Kidney epithelial cell (primary cell): ENCODE measurements at places on chromosomes 3 and 15. TPM values are rescaled to one million over a fixed set of nuclear protein-coding genes. Genes with fewer than 3 reads are reported as not detected.
A peak's percentile ranks its signal among the peaks of the same experiment; 100 is the strongest.

DNA sequence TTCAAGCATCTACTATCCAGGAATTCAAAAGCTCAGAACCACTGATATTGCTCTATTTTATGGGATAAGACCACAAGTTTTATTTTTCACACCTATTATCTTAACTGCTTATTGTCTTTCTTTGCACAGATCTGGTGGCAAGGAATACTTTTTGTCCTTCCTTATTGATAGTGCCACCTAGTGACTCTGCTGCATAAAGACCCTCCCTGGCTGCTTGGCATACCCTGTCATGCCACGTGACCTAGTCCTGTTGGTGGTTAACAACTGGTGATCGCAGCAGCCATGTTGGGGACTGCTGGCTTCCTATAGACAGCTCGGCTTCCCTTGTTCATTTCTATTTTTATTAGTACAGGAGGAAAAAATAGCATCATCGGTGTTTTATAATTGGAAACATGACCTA, 236.3 kb downstream of the MEX3B start:
- DNase-seq = no peak

GRCh38 chr3:71528816-71529215, 54.7 kb downstream of the FOXP1 start:
- no peak for DNase-seq

GRAMD2A gene
- 0.89 and 2.4 TPM in 2 replicates for total RNA-seq

- DNase-seq = no peak
Observed at GRCh38 chr3:16849795-16850194, 35.0 kb upstream of the PLCL2 start.

GRCh38 chr3:149004622-149005021, 13.3 kb downstream of the GYG1 start:
- peak; percentile 60 for DNase-seq

- no peak for DNase-seq
Observed at GRCh38 chr3:71926262-71926600, 141.3 kb upstream of the PROK2 start.

- DNase-seq = no peak
Observed at GRCh38 chr15:31792611-31793199, 237.6 kb upstream of the CHRNA7 start.

DNA sequence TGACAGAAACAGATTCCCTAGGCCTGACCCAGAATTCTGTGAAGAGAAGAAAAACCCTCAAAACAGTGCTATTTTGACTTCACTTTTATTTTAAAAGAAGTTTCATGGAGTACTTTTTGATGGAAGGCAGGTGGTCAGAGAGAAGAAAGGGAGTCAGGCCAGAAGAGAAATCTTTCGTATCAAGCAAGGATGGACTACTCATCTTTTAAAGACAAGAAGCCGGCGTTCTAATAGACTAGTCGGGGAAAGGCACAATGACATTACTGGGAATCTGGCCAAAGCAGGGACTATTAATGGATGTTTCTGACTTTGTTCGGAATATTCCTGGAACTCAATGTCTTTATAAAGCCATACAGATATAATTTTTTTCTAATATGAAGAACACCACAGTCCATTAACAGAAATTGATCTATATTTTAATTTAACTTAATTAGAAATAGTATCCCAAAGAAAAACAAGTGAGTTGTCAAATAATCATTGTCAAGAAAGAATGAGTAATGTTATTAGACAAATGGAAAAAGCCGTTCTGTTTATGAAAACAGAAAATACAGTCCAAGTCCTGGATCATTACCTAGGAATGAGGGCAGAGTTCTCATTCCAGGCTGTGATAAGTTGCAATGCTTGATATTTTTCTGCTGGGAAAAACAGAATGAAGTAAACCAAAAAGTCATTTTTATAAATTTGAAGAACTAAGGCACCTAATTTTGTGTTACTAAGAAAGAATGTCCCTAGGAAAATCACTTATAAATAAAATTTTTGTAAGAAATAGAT, 23.7 kb upstream of the PCOLCE2 start:
- DNase-seq = no peak

DNA sequence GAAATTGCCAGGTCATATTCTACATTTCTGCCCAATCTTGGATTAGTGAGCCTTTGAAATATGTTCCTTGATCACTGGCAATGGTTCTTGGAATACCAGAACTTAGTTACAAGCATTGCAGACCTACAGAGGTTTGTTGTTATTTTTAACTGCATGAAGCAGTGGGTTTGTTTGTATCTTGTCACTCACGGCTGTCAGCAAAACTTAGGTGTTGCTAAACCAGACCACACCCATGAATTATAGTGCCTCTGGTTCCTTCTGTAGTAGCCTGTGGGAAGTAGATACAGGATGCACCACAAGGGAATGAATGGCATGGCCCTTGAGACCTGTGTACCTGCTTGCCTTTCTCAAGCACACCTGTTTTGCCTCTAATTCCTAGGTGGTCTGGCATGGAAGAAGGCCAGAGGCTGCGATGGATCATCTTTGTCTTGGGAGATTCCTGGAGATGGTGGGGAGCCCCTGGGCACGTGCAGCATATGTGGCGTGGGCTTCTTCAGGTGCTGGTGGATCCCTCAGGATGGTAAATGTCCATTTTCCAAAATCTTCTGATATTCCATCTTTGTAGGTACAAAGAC, 138.8 kb downstream of the SNRPN start:
- DNase-seq = no peak
